ENCODE measurements at places on chromosomes 11 and 22.

DNA sequence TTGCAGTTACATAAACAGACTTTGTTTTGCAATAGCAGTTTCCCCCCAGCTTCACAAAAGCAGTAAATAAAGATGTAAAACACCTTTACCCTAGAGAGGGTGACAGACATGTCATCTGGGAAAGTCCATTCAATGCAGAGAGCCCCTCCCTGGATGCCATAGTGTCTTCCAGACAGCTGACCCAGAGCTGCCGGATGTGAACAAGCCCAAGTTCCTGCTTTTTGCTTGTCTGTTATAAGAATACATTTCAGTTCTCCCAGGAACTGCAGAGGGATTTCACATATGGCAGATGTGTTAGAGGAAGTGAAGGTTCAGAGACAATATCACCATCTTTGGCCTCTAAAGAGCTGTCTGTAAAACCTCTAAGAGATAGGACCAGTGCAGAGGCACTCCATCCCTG lies 48.9 kb downstream of the RELT start:
- DNase-seq = no peak

- DNase-seq = no peak
Measured at GRCh38 chr22:31611061-31611760, 50.8 kb downstream of the PISD start.

DNA sequence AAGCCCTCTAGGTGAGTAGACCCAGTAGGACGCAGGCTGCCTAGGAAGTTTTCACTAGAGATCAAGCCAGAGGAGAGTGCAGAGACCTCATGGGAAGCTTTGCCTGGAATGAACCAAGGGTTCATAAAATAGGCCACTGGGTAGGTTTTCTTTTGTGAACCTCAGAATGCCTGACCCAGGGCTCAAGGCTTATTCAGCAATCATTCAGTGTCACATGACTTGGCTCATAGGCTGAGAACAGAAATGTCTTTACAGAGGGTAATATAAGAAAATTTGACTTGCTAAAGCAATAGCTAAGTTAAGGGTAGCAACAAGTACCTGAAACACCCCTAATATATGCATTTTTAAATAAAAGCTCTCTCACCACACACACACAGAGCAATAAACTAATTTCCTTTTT lies 132.6 kb downstream of the RAB38 start:
- DNase-seq = no peak

- no peak for DNase-seq
Measured at GRCh38 chr11:74672956-74673692, 58.1 kb downstream of the CHRDL2 start.
